ENCODE measurements at places on chromosomes 2 and 18. TPM values are rescaled to one million over a fixed set of nuclear protein-coding genes. Genes with fewer than 3 reads are reported as not detected.

The ZNF236 gene
- total RNA-seq = 4.3 TPM

The TTN gene
- 0.38 TPM for total RNA-seq

The FKBP7 gene
- 13.4 TPM for total RNA-seq

The CIDEA gene
- not detected for total RNA-seq

The ACTG2 gene
- total RNA-seq = not detected

The C2orf92 gene
- total RNA-seq = 3.2 TPM

The ALPG gene
- total RNA-seq = not detected

The CCDC85A gene
- total RNA-seq = not detected

The STPG4 gene
- total RNA-seq = 0.15 TPM

The OTX1 gene
- 1.5 TPM for total RNA-seq

The LYG1 gene
- 0.45 TPM for total RNA-seq

The EMILIN1 gene
- total RNA-seq = 88.5 TPM

The TDRD15 gene
- total RNA-seq = not detected

The B3GNT2 gene
- total RNA-seq = 7.9 TPM

The IL1R2 gene
- total RNA-seq = not detected

The VIT gene
- total RNA-seq = 0.50 TPM

The ANKRD30BL gene
- not detected for total RNA-seq

The SLC66A2 gene
- 16.9 TPM for total RNA-seq
